Activated T-helper 2 cell treated with anti-CD3 and anti-CD28 coated beads, Interferon-gamma antibody, Interleukin-2, Interleukin-4, amounts not matched to agents 10 μg/mL and 5 μg/mL and 100 μg/mL, durations not matched to agents 14 hours and 24 hours and 36 hours (primary cell): ENCODE measurements at places on chromosomes 16 and 17.
A peak's percentile ranks its signal among the peaks of the same experiment; 100 is the strongest.

DNA sequence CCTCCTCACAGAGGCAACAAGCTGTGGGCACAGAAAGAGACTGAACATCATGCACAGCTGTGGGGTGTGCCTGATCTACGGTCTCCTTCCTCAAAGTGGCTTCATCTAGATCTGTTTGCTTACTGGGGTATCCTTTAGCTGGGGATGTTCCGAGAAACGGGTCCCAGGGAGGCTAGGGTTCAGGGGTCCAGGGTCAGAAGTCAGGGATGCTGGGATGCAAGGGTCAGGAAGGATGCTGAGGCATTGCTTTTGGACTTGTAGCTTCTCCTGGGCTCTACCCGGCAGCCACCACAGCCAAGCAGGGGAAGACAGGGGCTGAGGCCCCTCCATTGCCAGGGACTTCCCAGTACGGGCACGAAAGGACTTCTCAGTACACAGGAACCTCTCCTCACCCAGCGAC is 6.6 kb downstream of the CD300LG start:
- no peak for DNase-seq
- no peaks in the 10 kb centered on the region for H3K4me1 ChIP-seq
- H3K36me3 ChIP-seq, result no peaks in the 10 kb centered on the region
- H3K27ac ChIP-seq, result no peak overlapping the region
- H3K4me3 ChIP-seq, result no peak overlapping the region
- no peaks in the 10 kb centered on the region for H3K27me3 ChIP-seq

- peak overlapping the region; percentile 30 for H3K27ac ChIP-seq
- peaks cover 72% of the 10 kb centered on the region for H3K36me3 ChIP-seq
- DNase-seq, result no peak
These were observed 26.5 kb downstream of the KANSL1 start for GRCh38 chr17:46166692-46167249.

- H3K27me3 ChIP-seq, result no peaks in the 10 kb centered on the region
- no peak overlapping the region for H3K27ac ChIP-seq
- no peaks in the 10 kb centered on the region for H3K36me3 ChIP-seq
- peaks cover 33% of the 10 kb centered on the region for H3K4me1 ChIP-seq
These were observed 2.9 kb upstream of the YPEL2 start for GRCh38 chr17:59328601-59329000.

DNA sequence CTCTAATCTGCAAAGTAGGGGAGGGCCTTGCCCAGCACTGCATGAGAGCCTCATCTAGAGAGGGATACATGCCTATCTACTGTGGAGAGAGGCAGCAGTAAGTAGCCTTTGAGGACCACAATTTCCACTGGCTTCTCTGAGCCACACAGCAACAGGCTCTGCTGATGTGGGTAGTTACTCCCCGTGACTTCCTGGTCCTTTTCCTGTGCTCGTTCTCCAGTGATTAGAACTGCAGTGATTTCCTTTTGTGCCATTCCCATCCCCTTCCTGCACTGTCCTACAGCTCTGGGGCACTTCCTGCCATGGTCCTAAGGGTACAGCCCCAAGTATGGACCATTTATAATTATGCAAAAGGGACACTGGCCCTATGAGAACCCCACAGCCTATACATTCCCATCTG is 3.0 kb downstream of the PLSCR3 start:
- peaks cover 15% of the 10 kb centered on the region for H3K4me1 ChIP-seq
- H3K4me3 ChIP-seq, result peak overlapping the region; percentile 17
- H3K27me3 ChIP-seq, result no peaks in the 10 kb centered on the region
- peaks cover 29% of the 10 kb centered on the region for H3K36me3 ChIP-seq

DNA sequence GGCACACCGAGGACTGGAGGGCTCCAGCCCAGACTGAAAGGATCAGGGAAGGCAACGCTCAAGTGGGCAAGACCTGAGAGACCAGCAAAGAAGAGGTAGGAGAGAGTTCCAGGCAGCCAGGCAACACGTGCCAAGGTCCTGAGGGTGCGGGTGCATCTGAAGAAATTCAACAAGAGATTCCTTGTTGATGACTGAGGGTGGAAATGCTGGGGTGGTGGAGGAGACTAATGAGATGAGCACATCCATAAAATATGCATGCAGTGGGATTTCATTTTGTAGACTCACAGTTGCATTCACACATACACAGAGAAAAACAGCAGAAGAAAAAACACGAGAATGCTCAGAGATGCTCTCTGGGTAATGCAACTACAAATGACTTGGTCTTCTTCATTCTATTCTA is 154.8 kb upstream of the FOXF1 start:
- no peaks in the 10 kb centered on the region for H3K27me3 ChIP-seq
- H3K36me3 ChIP-seq, result no peaks in the 10 kb centered on the region
- no peaks in the 10 kb centered on the region for H3K4me1 ChIP-seq
- DNase-seq, result no peak
- no peak overlapping the region for H3K27ac ChIP-seq

- H3K4me1 ChIP-seq, result peaks cover 49% of the 10 kb centered on the region
- peak overlapping the region; percentile 14 for H3K4me3 ChIP-seq
- no peak overlapping the region for H3K27ac ChIP-seq
These were observed 43.7 kb downstream of the SEC14L1 start for GRCh38 chr17:77184474-77184873.

DNA sequence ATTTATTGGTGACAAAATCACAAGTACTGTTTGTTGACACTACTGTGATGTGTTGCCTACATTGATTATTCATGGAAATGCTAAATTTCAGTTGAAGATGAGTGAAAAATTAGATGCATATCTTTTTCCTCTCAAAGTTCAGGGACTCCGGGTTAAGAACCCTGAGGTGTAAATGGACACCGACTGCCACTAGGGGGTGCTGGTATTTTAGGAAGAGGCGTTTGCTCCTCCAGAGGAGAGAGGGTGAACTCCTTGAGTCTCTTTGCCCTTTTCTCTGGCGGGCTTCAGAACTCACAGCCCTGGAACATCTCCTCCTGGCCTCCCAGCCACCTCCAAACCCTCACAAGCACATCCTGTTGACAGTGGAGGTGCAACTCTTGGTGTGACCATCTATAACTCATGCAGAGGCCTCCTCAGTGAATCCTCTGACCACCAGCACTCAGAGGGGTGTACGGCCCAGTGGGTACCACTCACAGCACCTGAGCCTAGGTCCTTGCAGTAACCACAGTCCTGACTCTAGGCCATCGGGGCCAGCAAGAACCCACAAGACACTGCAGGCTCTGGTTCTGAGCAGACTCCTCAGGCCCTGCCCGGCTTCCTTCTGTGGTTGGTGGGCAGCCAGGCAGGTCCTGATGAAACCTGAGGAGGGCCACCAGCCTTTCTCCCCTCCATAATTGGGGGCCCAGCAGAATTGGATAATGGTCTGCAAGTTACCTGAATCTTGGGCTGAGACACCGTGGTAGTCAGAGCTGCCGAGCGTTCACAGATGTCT is 26.2 kb upstream of the PIK3R5 start:
- DNase-seq, result peak; percentile 31
- H3K27me3 ChIP-seq, result peaks cover 6% of the 10 kb centered on the region
- H3K36me3 ChIP-seq, result no peaks in the 10 kb centered on the region

DNA sequence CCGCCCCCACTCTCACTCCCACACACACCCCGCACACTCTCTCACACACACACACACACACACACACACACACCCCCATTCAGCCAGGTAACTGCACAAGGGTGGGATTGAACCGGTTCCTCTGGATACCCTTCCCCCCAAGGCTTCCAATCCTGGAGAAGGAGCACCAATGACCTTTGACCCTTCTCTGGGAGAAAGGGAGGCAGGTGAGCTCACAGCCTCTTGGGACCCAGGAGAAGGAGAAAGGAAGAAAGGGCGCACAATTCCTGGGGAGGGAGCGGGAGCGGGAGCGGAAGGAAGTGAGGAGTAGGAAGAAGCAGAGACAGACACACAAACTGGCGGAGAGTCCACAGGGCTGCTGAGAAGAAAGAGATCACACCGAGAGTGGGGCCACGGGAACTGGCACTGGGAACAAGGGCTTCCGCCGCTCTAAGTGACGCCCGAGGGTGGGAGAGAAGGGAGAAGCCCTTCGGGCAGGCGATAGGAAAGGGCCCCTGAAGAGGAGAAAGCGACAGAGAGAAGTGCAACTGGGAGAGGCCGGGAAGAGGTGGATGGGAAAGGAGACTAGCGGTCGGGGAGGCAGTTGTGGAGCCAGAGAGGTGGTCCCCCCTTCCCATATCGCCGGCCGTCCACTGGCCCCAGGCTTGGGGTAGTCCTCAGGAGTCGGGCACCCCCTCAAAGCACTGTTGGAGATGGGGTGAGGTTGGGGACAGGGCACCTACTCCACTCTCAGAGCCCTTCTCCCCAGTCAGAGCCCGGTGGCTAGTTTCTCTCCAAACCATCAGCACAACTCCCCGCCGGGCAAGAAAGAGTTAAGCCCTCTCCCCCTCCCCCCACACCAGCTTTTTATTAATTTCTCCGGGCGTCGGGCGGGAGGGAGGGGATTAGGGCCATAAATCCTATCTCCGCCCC is 1.3 kb downstream of the SAMD14 start:
- peaks cover 27% of the 10 kb centered on the region for H3K36me3 ChIP-seq
- peak overlapping the region; percentile 64 for H3K27ac ChIP-seq

DNA sequence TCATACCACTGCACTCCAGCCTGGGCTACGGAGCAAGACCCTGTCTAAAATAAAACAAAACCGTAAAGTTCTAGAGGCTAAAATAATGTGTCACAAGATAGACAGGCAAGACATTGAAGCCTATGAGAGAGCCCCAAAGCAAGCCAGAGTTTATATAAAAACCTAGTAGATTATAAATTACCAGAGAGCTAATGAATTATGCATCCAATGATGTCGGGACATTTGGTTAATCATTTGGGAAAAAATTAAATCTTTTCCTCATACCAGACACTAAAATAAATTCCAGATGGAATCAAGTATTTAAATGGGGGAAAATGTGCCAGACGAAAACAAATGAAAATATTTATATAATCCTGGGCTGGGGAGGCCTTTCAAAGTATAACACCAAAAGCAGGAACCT is 24.2 kb downstream of the CCDC40 start:
- H3K4me1 ChIP-seq, result no peaks in the 10 kb centered on the region
- no peaks in the 10 kb centered on the region for H3K36me3 ChIP-seq
- H3K27me3 ChIP-seq, result peaks cover 3% of the 10 kb centered on the region

DNA sequence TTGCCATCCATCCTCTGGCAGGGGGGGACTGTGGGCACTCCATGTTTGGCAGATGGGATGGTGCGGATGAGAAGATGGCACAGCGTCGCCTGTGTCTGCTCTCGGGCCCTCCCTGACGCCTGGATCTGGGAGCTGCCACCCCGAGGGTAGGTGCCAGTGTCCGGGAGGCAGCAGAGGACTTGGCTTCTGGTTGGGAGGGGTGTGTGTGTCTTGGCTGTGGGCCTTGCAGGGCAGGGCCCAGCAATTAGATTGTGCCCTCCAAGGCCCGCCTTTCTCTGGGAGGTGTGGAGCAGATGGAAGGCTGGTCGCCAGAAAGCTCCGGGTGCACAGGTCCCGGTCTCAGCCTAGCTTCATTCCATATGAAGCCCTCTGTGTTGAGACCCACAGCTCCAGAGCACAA is 1.4 kb downstream of the RAP1GAP2 start:
- no peak for DNase-seq
- H3K4me1 ChIP-seq, result peaks cover 58% of the 10 kb centered on the region
- no peak overlapping the region for H3K27ac ChIP-seq
- H3K27me3 ChIP-seq, result peaks cover 5% of the 10 kb centered on the region
